ENCODE measurements at places on chromosomes 2 and 18.

- DNase-seq: no peak
These were observed 40.9 kb downstream of the CELF4 start for GRCh38 chr18:37524498-37525261.

GRCh38 chr2:110211938-110212858, at the start of gene MTLN:
TSS of gene MTLN (minus strand) at chr2:110212547. CDS start at chr2:110212525, 22 bp downstream.
- DNase-seq: peak; percentile 20

DNA sequence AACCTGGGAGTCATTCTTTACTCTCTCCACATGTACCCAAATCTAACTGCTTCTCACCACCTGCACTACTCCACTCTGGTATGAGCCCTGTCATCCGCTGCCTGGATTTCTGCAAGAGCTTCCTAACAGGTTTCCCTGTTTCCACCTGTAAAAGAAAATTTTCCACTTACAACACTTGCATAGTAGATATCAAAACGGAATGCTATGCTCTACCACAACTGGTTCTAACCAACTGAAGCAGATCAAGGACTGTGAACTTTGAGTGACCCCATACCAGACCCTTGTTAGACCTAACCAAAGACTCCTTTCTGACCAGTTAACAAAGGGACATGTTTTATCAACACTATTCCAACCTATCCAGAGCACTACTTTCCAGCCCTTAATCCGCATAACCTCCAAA, 3.8 kb upstream of the TMEM131 start:
- no peak for DNase-seq

DNA sequence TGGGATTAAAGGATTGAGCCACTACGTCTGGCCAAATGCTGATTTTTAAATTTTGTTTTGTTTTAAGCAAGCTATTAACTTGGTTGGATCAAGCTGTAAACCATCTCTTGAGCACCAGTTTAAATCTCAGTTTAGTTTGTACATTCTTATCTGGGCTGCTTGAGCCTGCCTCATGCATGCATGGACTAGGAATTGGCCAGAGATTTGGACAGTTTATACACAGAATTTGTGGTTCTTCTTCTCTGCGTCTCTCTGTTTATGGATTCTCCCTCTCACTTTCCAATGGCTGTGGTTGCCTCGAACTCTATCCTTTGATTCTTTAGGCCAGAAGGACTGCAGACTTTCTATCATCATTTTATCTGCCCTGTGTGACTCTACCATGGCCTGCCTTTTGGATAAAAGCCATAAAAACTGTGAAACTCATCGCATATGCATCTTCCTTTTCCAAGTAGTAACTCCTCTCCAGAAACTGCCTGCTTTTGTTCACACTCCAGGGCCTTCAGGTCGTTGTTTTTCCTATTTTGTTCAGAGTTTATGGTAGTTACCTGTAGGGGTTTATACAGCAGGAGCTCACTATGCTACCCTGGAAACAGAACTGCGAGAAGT, 32.5 kb upstream of the PLB1 start:
- no peak for DNase-seq

DNA sequence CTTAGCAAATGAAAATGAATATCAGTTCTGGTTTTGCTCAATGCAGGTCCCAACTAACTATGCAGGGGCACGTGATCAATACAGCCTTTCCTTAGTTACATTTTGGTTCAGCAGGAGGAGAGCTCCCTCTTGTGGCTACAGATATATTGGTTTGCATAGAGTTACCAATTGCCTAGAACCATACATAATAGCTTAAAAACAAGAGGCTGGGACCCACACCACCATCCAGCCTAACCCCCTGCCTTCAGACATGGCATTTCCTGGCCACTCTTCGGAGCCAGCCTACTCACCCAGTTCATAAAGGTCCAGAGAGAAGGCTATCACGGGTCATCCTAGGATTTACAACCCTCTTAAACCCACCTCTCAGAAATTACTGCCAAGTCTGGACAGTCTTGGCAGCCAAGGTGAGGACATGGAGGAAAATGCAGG, 10.5 kb downstream of the CCDC93 start:
- DNase-seq: peak; percentile 27

GRCh38 chr2:27954221-27954673, 63.7 kb downstream of the BABAM2 start:
- DNase-seq: peak; percentile 89

- DNase-seq: no peak
These were observed 9.4 kb upstream of the GREB1 start for GRCh38 chr2:11524470-11524869.

DNA sequence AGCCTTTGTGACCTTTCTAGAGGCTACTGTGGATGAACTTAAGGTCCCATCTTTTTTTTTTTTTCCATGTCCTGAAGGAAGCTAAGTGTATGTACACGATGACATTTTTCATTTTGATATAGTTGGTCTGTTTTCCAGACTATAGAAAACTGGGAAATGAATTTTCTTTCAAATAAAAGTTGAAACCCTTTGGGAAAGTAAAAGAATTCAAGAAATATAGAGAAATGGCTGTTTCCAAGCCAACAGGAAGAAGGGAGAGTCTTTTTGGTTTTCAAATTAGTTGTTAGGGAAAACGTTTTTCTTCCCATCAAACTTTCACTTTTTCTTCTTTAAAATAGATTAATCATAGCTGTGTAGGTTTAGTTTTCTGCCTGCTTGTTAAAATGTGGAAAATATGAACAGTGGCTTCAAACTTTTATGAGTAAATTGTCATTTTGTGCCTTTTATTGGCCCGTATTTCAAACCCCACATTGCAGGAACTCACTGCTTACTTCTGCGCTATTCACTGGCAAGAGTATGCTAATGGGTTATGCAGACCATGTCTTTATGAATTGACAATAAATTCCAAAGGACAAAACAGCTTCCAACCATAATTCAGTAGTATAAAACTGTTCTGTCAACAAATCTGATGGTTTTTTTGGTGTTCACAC, 27.7 kb upstream of the LYPD1 start:
- DNase-seq: no peak

GRCh38 chr18:13268158-13269012, 49.8 kb downstream of the LDLRAD4 start:
- DNase-seq: no peak

- DNase-seq: no peak
These were observed 86.7 kb upstream of the MSTN start for GRCh38 chr2:190149200-190149599.

DNA sequence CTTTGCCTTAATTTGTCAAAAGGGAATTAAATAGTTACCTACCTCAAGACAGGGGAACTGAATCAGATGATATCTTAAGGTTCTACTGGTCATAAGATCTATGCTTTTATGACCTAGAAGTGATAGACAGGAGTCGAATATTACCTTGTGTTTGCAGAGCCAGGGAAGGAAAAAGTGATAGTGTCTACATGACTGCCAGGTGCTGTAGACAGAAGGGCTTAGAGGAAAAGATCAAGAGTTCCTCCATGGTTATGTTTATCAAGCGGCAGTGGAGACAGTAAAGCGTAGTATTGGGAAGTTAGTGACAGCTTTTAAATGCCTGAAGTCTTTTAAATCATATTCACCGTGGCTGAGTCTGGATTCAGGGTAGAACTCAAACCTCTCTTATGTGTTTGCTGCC, 11.9 kb downstream of the CRIM1 start:
- no peak for DNase-seq

DNA sequence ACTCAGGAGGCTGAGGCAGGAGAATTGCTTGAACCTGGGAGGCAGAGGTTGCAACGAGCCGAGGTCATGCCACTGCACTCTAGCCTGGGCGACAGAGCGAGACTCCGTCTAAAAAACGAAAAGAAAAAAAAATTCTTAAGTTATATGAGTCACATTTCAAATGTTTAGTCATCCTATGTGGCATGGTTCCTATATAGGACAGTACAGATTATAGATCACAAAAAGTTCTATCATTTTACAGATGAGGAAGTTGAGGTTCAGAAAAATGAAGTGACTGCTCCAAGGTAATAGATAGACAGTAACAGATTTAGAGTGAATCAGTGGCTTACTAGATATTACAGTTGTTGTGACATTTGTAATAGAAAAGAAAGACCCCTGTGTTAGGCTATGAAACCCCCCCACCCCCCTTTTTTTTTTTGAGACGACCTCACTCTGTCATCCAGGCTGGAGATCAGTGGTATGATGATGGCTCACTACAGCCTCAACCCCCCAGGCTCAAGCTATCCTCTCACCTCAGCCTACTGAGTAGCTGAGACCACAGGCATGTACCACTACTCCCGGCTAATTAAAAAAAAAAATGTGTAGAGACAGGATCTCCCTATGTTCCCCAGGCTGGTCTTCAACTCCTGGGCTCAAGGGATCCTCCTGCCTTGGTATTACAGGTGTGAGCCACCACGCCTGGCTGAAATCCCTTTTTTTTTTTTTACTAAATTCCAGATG, 22.7 kb downstream of the PTPN4 start:
- no peak for DNase-seq

- no peak for DNase-seq
These were observed 50.2 kb upstream of the CTAGE1 start for GRCh38 chr18:22467760-22468553.

- DNase-seq: peak; percentile 14
These were observed 415.9 kb downstream of the EPHA4 start for GRCh38 chr2:221156062-221156734.

GRCh38 chr2:65662654-65663432, 230.4 kb upstream of the SPRED2 start:
- no peak for DNase-seq

GRCh38 chr2:55416786-55417568, 2.7 kb downstream of the CCDC88A start:
- DNase-seq: no peak

- no peak for DNase-seq
These were observed 4.0 kb upstream of the LDLRAD4 start for GRCh38 chr18:13214609-13215008.

GRCh38 chr2:30664761-30665358, 142.4 kb downstream of the CAPN13 start:
- no peak for DNase-seq

- no peak for DNase-seq
These were observed 28.2 kb upstream of the ATG16L1 start for GRCh38 chr2:233223059-233223894.

DNA sequence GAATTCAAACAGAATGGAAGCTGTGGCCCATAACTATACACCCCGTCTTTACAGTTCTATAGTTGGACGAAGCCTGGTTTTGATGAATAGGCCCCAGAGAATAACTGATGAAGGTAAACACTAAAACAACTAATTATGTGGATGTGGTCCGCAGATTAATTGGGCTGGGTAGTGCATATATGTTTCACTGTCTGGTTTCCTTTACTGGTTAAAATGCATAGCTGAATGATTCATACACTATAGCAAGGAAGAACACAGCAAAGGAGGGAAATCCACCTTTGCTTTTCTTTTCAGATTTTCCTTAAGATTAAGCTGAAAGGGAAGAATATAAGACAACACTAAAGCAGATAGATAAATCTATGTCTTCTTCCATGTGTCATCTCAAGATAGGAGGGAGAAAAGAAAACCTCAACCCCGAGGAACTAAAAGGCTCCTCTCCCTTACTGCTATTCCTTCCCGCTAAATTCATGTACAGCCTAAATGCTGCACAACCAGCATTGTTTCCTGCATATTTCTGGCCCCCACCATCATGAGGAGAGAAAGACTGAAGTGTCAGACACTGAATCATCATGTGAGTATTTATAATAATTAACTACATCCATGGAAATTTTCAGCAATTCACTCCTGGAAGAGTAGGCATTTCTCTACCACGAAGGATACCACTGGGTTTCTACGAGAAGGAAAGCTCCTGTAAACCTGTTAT, 297.1 kb upstream of the CCDC68 start:
- no peak for DNase-seq

GRCh38 chr2:167843217-167843616, 404.2 kb downstream of the STK39 start:
- no peak for DNase-seq

GRCh38 chr2:105858868-105859693, 114.4 kb downstream of the NCK2 start:
- DNase-seq: no peak

Data from NCI-H524 treated with DMSO at 0.1 percent for 48 hours (cell line).